AG10803 (cell line): ENCODE measurements at places on chromosomes 16 and 17.

- DNase-seq: no peak
These were observed 6.7 kb upstream of the TPPP3 start for GRCh38 chr16:67399749-67400704.

DNA sequence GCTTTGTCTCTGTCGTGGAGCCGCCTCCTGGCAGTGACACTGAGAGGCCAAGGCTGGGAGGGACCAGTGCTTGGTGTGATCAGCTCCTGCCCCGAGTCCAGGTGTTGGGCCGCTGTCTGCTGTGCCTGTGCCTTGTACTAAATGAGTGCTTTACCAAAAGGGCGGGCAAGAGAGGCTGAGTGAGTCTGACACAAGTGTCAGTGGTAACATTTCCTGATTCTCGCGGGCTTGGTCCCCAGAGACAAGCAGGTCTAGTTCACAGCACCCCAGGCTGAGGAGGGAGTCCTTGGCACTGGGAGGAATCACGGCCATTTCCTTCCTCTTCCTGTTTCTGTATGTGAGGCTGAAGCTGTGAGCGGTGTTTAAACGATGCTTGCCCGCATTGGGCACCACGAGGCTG is 30.2 kb downstream of the PLD6 start:
- no peak for DNase-seq

DNA sequence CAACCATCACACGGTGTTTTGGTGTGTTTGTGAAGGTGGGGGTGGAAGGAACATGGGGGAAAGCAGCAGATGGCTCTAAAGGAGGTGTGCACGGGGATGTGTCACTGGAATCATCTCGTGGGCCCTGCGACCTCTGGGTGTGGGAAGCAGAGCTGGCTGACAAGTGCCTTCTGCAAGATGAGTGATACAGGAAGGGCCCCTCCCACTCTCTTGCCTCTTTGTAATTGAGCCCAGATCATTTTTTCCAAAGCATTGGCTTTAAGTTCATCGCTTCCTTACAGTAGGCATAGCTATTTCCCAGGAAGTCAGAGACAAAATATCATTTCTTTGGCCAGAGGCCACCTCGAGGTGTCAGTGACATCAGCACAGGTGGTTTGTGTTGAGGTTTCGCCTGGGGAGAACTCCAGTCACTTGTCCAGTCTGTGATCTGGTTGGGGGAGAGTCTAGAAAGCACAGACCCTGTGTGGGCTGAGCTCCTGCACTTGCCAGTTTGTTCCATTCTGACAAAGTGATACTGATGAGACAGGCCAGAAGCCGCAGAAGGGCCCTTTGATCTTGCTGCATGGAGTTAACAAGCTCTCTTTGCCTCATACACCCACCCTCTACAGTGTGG is 20.6 kb upstream of the SNTB2 start:
- no peak for DNase-seq

GRCh38 chr16:12310286-12310685 is 333.8 kb downstream of the SNX29 start:
- no peak for DNase-seq

- no peak for DNase-seq
These were observed 33.3 kb upstream of the MGAT5B start for GRCh38 chr17:76834870-76835269.

- no peak for DNase-seq
These were observed 58.4 kb upstream of the IRX3 start for GRCh38 chr16:54344646-54345630.

DNA sequence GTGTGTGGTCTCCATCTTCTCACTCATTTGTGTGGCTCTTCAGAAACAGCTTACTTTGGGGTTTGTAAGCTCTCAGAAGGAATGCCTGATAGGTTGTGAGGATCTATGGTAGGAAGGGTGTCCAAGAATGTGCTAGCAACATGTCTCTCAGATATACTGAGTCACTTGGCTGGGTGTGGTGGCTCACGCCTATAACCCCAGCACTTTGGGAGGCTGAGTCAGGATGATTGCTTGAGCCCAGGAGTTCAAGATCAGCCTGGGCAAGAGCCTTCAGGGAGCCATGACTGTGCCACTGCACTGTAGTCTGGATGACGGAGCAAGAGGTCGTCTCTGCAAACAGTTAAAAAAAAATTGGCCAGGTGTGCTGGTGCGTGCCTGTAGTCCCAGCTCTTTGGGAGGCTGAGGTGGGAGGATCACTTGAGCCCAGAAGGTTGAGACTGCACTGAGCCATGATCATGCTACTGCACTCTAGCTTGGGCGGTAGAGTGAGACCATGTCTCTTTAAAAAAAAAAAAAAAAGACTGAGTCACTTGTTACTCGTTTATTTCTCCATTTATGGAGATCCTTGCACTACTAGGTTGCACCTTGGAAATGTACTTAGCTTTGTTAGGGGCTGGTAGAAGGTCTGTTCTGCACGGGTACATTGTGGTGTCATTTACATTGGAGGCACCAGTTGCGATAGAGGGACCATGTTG is 232.0 kb downstream of the SNX29 start:
- peak; percentile 28 for DNase-seq

DNA sequence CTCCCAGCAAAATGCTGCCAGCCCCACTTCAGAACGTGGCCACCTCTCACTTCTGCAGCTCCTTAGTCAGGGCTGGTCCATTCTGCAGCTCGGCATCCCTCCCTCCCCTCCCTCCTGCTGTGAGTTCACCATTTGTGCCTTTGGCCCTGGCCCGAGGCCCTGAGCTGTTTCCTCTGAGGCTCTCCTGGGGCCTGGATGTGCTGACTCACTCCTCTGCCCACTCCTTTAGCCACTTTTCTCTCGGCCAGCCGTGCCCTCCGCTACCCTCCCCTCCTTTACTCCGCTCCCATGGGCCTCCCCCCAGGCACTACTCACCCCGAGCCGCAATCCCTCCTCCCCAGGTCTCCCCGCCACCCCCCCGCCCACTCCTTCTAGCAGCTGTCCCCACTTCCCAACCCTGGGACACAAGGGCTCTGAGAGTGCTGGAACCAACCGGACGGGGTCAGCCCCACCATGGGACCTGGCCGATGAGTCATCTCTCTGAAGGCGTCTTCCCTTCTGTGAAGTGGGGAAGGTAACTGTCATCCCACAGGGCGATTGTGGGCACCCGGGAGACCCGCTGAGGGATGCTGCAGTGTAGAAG is 11.5 kb downstream of the KCNG4 start:
- peak; percentile 83 for DNase-seq

DNA sequence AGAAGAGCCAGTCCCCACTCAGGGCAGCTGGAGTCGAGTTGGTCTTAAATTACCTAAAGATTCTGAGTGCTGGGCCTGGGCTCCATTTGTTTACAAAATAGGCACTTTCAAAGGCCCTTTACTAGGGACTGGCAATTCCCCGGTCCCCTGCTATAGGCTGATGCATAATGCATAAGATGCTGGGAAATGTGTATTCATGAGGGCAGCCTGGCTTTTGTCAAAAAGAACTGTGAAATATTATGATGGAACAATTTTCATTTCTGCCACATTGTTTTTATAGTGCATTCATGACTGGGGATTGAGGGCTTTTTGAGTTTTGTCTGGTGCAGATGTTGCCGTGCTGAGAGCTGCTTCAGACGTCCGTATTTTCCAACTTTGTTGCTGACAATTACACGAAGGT is 617.0 kb upstream of the CDH5 start:
- DNase-seq: no peak

DNA sequence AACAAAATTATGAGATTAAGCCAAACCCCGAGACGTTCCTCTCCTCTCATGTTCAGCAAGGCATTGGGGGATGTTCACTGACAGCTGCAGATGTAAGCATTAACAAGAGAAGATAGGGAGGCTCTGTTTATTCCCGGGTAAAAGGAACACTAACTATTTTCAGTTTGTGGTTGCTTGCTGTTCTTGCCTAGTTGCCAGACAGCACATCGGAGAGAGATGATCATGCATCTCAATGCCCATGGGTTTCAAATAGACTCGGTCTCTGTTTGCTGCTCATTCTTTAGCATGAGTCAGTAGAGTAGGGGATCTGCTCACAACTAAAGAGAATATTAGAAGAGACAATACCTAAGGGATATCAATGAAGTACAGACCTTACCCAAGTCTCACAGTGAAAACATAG is 78.3 kb downstream of the TMEM100 start:
- DNase-seq: no peak

DNA sequence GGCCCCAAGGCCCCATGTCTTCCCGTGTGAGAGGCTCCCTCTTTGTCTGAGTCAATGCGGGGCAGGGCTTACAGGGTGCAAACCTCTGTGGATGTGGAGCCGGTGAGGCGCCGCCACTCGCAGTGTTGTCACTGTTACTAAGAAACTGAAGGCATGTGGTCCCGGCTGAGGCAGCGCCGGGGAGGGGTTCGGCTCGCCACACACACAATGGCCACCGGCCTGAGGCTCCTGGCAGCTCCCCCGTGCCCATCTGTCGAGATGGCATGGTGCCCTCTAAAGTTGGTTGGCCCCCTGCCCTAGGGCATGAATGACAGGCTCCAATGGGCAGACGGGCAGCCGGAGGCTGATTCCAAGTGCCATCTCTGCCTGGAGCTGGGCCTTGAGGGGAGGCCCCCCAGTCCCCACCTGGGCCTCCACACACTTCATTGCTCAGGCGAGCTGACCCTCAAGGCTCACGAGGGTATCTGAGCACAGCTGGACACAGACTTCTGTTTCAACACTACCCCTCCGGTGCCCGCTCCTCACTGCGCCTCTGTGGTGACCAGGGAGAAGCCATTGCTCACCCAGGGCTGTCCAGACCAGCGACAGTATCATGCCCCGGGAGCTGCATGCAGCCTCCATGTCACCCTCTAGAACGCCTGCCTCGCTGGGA is 137.2 kb downstream of the C16orf78 start:
- DNase-seq: no peak

- DNase-seq: no peak
These were observed 10.5 kb downstream of the PIMREG start for GRCh38 chr17:6454495-6455320.

DNA sequence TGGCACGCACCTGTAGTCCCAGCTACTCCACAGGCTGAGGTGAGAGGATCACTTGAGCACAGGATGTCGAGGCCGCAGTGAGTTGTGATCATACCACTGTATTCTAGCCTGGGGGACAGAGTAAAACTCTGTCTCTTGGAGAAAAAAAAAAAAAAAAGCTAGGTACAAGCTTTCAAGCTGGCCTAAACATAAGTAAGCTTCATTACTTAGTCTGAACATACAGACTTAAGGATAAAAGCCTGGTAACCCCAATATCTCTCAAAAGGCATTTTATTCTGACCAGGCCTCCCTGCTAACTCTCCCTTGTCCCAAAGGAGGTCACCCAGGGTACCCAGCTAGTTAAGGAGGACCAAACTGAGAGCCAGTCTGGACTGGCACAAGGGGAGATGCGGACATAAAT is 46.2 kb downstream of the TOM1L2 start:
- DNase-seq: no peak

DNA sequence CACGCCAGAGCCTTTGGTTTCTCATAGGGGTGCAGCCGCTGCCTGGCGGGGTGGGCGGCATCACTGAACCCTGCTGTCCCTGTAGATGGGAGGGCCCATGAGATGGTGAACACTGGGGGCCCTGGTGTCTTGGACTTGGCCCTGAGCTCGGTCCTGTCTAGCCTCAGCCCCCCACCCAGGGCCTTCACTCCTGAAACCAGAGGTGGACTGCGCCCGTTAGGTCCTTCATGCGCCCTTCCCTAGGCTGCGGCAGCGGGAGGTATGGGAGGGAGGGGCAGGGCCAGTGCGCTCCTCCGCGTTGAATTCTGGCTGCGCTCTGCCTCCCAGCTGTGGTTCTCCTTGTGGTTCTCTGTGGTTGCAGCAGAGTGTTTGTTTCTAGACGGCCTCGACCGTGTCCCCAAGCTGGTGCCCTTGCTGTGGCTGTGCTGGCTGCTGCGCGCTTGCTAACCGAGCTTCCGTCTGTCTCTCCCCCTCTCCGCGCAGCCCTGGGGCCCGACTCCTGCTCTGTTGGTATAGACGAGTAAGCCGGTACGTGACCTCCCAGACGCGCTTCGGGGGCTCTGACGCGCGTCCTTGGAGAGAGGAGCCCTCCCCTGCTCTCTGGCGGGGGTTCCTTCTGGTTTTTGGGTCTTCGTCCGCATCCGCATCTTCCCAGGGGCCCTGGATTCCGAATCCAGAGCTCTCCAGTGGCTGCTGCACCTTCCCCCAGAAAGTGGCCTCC is 7.4 kb upstream of the NUDT16L1 start:
- DNase-seq: no peak

DNA sequence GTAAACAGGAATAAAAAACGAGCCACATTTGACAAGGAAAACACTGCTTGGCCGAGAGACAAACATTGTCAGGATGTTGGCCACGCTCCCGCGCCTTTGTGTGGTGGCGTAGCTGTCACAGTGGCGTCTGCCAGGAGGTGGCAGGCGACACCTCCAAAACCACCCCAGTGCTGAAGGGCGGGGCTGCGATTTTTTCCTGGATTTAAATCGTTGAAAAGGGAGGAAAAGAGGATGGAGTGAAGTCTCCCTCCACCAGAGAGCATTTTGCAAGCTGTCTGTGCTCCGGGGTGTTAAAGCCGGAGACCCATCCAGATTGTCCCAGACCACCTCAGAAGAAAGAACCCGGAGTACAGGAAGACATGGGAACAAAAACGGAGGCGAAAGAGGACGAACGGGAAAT is 12.7 kb downstream of the MRM3 start:
- peak; percentile 79 for DNase-seq

- DNase-seq: no peak
These were observed 33.5 kb downstream of the SRL start for GRCh38 chr16:4208341-4208751.

GRCh38 chr17:3546521-3546920 is 11.1 kb downstream of the TRPV3 start:
- no peak for DNase-seq

DNA sequence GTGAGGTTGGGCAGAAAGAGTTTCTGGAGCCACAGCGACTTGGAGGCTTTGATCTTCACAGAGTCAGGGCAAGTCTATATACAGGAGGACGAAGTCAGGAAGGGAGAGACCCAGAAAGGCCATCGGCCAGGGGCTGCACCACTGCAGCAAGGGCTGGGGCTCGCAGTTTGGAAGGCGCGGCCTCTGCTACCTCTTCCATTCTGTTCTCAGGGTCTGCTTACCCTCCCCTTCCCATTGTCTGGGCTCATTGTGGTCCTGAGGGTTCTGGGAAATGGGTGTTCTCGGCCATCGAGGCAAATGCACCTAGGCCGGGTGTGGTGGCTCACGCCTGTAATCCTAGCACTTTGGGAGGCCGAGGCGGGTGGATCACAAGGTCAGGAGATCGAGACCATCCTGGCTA is 16.0 kb downstream of the ST6GALNAC1 start:
- DNase-seq: no peak
